ENCODE measurements at places on chromosomes 2 and 18. TPM values are rescaled to one million over a fixed set of nuclear protein-coding genes. Genes with fewer than 3 reads are reported as not detected.

CPLX4 gene
- not detected for total RNA-seq

- H3K4me1 ChIP-seq, result no peaks in the 10 kb centered on the region
- DNase-seq, result no peak
- H3K36me3 ChIP-seq, result no peaks in the 10 kb centered on the region
Observed at GRCh38 chr2:175002547-175003274, 2.5 kb downstream of the CHN1 start.

SAG gene
- not detected for total RNA-seq

- H3K4me1 ChIP-seq, result peaks cover 7% of the 10 kb centered on the region
- H3K27me3 ChIP-seq, result no peaks in the 10 kb centered on the region
- peak; percentile 70 for DNase-seq
- no peaks in the 10 kb centered on the region for H3K36me3 ChIP-seq
Observed at GRCh38 chr2:241218131-241219029, 29.9 kb downstream of the ANO7 start.

- no peak overlapping the region for H3K4me3 ChIP-seq
- no peak for DNase-seq
- H3K36me3 ChIP-seq, result peaks cover 7% of the 10 kb centered on the region
- no peaks in the 10 kb centered on the region for H3K4me1 ChIP-seq
- H3K27ac ChIP-seq, result no peak overlapping the region
Observed at GRCh38 chr2:113700186-113700841, 56.1 kb downstream of the SLC35F5 start.

FBXO15 gene
- total RNA-seq, result 0.30 TPM

GRCh38 chr2:153072813-153073212 is 354.4 kb downstream of the ARL6IP6 start:
- no peaks in the 10 kb centered on the region for H3K4me1 ChIP-seq
- H3K27me3 ChIP-seq, result no peaks in the 10 kb centered on the region
- H3K4me3 ChIP-seq, result no peak overlapping the region
- no peak for DNase-seq
- H3K27ac ChIP-seq, result no peak overlapping the region
- no peaks in the 10 kb centered on the region for H3K36me3 ChIP-seq

SERPINB13 gene
- total RNA-seq, result not detected

SNED1 gene
- total RNA-seq, result 36.9 TPM

- peak; percentile 15 for DNase-seq
- H3K27ac ChIP-seq, result no peak overlapping the region
- H3K27me3 ChIP-seq, result no peaks in the 10 kb centered on the region
- H3K4me1 ChIP-seq, result no peaks in the 10 kb centered on the region
- H3K36me3 ChIP-seq, result no peaks in the 10 kb centered on the region
- no peak overlapping the region for H3K4me3 ChIP-seq
Observed at GRCh38 chr2:221943076-221943810, 355.6 kb downstream of the PAX3 start.

DNA sequence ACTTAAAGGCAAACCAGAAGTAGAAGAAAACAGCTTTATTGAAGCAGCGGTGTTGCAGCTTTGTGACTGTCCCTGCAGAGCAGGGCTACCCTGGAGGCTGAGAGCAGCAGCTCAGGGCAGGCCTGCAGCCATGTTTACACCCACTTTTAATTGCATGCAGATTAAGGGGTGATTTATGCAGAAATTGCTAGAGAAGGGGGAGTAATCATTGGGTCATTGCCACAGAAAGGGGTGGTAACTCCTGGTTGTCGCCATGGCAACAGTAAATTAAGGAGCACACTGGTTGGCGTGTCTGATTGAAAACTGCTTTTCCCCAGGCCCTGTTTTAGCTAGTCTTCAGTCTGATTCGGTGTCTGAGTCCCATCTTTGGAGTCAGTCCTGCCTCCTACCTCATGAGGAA is 195.4 kb upstream of the HDAC4 start:
- H3K36me3 ChIP-seq, result no peaks in the 10 kb centered on the region
- no peaks in the 10 kb centered on the region for H3K4me1 ChIP-seq
- DNase-seq, result no peak
- no peaks in the 10 kb centered on the region for H3K27me3 ChIP-seq

DNA sequence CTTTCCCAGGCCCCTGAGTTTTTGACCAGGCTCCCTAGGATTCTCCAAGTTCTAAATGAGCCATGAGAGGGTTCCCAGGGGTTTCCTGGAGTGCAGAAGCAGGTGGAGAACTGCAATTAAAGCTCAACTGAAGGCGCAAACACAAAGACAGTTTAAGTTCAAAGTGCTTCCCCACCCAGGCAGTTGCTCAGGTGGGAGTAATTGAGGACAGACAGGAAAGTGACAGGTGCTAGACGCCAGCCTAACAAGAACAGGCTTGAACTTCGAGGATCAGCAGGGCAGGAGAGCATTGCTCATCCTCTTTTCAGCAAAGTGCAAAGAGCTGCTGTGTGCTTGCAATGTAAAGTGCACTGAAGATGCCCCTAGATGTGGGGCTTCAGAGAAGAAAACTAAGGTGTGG is 77.2 kb upstream of the ST8SIA3 start:
- no peak overlapping the region for H3K27ac ChIP-seq
- no peak for DNase-seq

GRCh38 chr2:8546612-8547283 is 135.1 kb upstream of the ID2 start:
- H3K36me3 ChIP-seq, result no peaks in the 10 kb centered on the region
- H3K27ac ChIP-seq, result no peak overlapping the region
- peak; percentile 16 for DNase-seq
- peaks cover 2% of the 10 kb centered on the region for H3K27me3 ChIP-seq
- H3K4me3 ChIP-seq, result no peak overlapping the region
- H3K4me1 ChIP-seq, result no peaks in the 10 kb centered on the region

DNA sequence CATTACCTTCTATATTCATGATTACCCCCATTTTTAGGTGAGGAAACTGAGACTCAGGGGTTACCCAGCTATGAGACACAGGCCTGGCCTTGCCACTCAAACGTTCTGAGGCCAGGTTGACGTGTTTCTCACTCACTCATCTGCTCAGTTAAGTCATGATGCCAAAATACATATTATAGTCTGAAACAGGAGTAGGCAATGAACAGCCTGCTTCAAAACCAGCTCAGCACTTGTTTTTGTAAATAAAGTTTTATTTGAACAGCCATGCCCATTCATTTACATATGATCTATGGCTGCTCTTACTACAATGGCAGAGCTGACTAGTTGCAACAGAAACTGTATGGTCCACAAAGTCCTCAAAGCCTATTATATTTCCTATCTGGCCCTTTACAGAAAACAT is 74.1 kb upstream of the SMAD2 start:
- no peaks in the 10 kb centered on the region for H3K27me3 ChIP-seq
- no peak for DNase-seq
- H3K4me1 ChIP-seq, result peaks cover 12% of the 10 kb centered on the region
- no peak overlapping the region for H3K4me3 ChIP-seq
- no peaks in the 10 kb centered on the region for H3K36me3 ChIP-seq

- no peaks in the 10 kb centered on the region for H3K4me1 ChIP-seq
- H3K27me3 ChIP-seq, result no peaks in the 10 kb centered on the region
- DNase-seq, result no peak
- no peak within 1 kb of the TSS for H3K27ac ChIP-seq
- no peaks in the 10 kb centered on the region for H3K36me3 ChIP-seq
Observed at GRCh38 chr2:95274291-95275150, at the start of gene PROM2. Gene PROM2, plus strand, starts transcription at chr2:95274449. Its CDS starts 137 bp downstream, at chr2:95274586.

GRCh38 chr2:23522726-23523372 is 137.9 kb downstream of the KLHL29 start:
- H3K4me3 ChIP-seq, result peak overlapping the region; percentile 64
- peaks cover 46% of the 10 kb centered on the region for H3K4me1 ChIP-seq
- no peaks in the 10 kb centered on the region for H3K36me3 ChIP-seq
- H3K27me3 ChIP-seq, result no peaks in the 10 kb centered on the region
- peak overlapping the region; percentile 99 for H3K27ac ChIP-seq

- no peaks in the 10 kb centered on the region for H3K36me3 ChIP-seq
- H3K4me3 ChIP-seq, result no peak overlapping the region
- no peaks in the 10 kb centered on the region for H3K4me1 ChIP-seq
- no peak for DNase-seq
- H3K27me3 ChIP-seq, result no peaks in the 10 kb centered on the region
Observed at GRCh38 chr2:100247256-100248043, 74.9 kb downstream of the LONRF2 start.

DNA sequence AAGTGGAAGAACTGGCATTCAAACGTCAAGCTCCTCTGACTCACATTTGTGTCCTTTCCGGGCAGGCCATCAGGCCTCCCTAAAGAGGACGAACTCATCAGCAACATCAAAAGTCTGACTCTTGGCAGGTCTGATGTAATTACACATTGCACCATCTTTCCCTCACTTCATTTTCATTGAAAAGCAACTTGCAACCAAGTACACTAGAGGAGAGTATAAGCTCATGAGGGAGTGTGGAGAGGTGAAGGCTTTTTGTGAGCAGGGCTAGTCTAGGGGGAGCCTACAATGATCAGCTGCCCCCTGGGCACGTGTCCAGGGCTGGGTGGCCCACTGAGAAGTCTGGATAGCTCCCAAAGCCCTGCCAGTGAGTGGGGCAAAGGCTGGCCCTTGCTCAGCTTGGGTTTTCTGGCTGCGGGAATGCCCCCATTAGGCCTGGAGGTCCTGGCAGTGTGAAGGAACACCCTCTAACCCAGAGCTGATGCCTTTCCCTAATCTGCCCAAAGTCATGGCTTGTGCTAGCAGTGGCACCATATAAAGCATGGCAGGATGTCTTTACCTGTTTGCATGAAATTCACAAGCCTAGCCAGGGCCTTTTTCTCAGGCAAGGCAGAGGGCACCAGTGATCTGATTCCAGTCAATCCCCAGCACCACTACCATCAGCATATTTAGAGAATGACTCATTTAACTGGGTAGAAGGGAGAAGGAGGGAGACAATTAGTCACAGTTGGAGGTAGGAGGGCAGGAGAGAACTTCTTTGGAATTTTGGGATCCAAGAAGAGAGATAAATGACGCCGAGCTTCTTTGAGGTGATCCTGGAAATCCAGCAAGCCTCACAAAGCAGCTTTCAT is 8.5 kb upstream of the DAW1 start:
- peaks cover 2% of the 10 kb centered on the region for H3K27me3 ChIP-seq
- H3K4me3 ChIP-seq, result no peak overlapping the region
- no peak overlapping the region for H3K27ac ChIP-seq
- H3K4me1 ChIP-seq, result no peaks in the 10 kb centered on the region
- no peaks in the 10 kb centered on the region for H3K36me3 ChIP-seq

DNA sequence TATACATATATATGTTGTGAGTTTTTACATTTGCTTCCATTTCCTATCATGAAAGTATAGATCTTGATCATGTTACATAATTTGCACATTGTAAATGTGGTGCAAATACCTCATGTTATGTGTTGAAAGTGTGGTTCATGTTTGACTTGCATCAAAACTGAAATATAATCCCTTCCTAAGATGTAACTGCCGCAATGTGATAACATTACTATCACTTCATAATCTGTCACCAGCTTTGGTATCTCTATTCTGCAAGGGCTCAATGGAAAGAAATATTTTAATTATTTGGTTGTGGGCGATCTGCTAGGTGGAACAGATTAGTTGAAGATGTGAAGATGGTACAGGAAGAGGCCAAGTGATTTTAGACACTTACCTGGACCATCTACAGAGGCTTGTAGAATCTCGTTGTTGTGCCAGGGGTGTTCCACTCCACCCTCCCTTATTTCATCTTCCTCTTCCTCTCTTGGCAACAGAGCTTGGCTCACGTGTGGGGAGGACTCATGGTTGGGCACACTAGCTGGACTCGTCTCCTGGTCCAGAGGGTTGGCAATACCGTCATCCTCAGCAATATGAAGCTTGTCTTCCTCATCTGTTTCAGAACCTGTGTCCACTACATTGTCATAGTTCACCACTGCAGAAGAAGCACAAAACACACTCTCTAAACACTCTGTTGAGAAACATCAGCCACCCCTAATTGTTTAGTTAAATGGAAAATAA is 90.4 kb downstream of the ZEB2 start:
- H3K27me3 ChIP-seq, result no peaks in the 10 kb centered on the region
- peak overlapping the region; percentile 79 for H3K27ac ChIP-seq
- H3K4me3 ChIP-seq, result peak overlapping the region; percentile 60
- H3K36me3 ChIP-seq, result peaks cover 18% of the 10 kb centered on the region

DNA sequence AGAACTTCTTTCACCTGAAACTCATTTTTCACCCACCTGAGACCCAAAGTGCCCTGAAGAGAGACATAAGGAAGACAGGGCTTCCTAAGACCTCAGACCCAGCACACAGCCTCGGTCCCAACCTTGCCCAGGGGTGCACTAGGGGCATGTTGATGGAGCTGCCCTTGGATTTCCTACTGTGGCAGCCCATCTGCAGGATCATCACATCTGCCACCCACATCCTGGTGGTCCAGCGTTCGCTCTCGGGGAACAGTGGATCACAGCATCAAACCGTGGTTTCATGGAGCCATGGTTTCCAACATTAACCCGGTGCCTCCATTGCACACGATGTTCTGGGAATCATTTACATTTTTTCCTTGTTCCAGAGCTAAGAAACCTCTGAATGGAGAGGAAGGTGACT is 186.4 kb downstream of the TFCP2L1 start:
- no peak overlapping the region for H3K27ac ChIP-seq
- H3K4me3 ChIP-seq, result no peak overlapping the region
- H3K27me3 ChIP-seq, result no peaks in the 10 kb centered on the region
- H3K36me3 ChIP-seq, result no peaks in the 10 kb centered on the region

HYCC2 gene
- total RNA-seq, result 7.6 TPM

- H3K27ac ChIP-seq, result no peak overlapping the region
- H3K4me3 ChIP-seq, result no peak overlapping the region
- no peak for DNase-seq
- no peaks in the 10 kb centered on the region for H3K4me1 ChIP-seq
- H3K36me3 ChIP-seq, result no peaks in the 10 kb centered on the region
Observed at GRCh38 chr18:57898506-57899124, 95.5 kb upstream of the ATP8B1 start.

DNA sequence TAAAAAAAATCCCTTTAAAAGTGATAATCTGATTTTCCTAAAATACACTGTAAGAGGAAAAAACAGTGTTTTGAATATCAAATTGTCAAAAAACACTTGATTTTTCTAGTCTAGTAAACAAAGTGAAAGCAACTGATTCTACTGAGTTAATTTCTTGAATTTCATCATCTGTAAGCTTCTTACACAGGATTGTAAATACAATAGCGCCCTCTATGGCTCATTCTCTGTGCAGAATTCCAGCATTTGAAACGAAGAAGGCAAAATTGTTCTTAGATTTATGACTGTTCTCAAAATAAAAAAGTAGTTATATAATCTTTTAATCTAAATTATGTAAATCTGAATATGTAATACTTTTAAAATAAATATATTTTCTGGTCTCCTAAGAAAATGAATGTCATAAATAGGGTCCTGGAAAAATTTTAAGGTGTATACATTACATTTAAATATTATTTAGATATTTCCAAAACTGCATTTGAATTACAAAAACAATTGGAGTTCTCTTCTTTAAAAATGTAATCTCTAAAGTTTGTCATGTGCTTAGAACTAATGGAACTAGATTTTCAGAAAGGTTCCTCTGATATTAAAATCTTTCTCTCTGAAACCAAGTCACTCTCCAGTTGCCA is 176.9 kb upstream of the MC4R start:
- no peak overlapping the region for H3K27ac ChIP-seq
- no peak for DNase-seq
- no peaks in the 10 kb centered on the region for H3K36me3 ChIP-seq
- H3K4me3 ChIP-seq, result no peak overlapping the region

DNA sequence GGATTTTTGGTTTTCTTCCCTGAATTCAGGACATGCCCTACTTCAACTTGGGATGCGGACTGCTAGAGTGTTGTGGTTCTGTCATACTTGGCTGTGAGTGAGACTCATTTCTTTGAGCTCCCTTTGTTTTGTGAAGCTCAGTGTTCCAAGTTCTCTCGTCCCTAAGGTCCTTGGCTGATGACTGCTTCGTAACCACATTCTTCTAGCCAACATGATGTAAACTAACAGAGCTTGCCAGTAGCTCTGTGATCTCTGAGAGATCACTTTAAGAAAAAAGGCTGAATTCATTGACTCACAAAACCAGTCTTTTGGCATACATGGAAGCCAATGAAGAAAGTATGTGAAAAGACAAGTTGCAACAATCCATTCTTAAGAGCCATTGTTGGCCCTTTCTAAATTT is 96.9 kb upstream of the MSTN start:
- DNase-seq, result no peak
- H3K27ac ChIP-seq, result no peak overlapping the region
- H3K36me3 ChIP-seq, result no peaks in the 10 kb centered on the region
- H3K4me3 ChIP-seq, result no peak overlapping the region
- H3K4me1 ChIP-seq, result no peaks in the 10 kb centered on the region
- H3K27me3 ChIP-seq, result no peaks in the 10 kb centered on the region
